ENCODE measurements at places on chromosomes 5 and 9.
A peak's percentile ranks its signal among the peaks of the same experiment; 100 is the strongest.

- DNase-seq, result no peak
These were observed 11.3 kb upstream of the GGTA1 start for GRCh38 chr9:121510766-121511550.

DNA sequence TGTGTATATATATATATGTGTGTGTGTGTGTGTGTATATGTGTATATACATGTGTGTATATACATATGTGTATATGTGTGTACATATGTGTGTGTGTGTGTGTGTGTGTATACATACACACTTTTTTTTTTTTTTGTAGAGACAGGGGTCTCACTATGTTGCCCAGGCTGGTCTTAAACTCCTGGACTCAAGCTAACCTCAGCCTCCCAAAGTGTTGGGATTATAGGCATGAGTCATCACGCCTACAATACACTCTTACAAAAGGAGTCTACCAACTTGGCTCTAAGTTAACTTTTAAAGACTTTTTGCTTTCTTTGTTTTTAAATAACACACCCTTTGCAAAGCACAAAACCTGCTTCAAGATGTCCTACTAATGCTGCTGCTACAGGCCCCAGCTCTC is 2.1 kb downstream of the C9orf78 start:
- DNase-seq, result no peak

DNA sequence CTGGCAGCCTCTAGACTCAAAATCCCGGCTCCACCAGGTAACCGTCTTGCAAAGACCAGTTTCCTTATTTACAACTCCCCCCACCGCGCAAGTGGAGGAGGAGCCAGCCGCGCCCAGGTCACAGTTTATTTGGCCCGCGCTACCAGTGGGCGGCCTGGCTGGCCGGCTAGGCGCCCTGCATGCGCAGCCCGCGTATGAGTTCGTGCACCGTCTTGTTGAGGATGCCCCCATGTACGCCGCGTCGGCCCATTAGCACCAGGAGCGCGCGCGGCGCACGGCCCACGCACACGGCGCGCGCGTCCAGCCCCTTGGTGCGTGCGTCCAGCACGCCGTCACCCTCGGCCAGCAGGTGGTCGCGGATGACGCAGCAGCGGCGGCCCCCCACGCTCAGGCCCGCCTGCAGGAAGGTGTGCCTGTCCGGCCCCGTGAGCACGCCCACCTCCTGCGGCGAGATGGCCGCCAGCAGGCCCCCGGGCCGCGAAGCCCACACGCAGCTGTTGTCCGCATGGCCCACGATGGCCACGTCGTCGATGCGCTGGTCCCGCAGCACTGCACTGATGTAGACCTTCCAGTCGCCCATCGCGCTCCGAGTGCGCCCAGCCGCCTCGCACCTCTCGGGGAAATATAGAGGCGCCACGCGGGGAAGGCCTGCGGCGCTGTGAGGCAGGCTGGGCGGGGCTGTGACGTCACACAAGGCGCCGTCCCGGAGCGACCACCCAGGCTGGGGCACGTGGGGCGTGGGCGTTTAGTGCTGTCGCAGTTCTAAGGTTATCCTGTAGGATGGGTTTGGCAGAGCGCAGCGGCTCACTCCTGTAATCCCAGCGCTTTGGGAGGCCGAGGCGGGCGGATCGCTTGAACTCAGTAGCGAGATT is at the start of gene PFN3:
Gene PFN3 (minus strand): TSS at position 665 of the 872 bp plus-strand sequence. CDS start 85 bp downstream, at position 580.
- no peak for DNase-seq

DNA sequence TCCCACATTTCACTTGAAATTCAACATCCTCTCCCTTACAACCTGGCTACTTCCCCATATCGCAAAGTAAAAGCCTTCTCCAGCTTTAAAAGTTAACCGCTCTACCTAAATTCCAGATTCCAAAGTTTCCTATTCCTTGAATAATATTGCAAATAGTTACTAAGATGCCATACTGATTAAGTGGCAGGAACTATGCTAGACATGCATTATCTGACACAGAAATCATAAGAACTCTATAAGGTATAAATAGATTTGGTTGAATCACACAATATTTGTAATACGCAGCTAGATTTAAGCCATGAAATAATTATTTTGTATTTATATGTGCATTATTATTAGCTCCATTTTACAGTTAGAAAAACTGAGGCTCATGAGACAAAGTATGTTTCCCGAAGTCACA is 92.8 kb downstream of the NFIB start:
- no peak for DNase-seq

GRCh38 chr9:126490214-126490631 is 123.5 kb upstream of the LMX1B start:
- no peak for DNase-seq

GRCh38 chr5:176985516-176985915 is 21.1 kb downstream of the UIMC1 start:
- DNase-seq, result no peak

- DNase-seq, result no peak
These were observed 87.0 kb downstream of the IQGAP2 start for GRCh38 chr5:76489877-76490688.

GRCh38 chr5:89028595-89029285 is 145.8 kb upstream of the MEF2C start:
- DNase-seq, result no peak

GRCh38 chr9:33184963-33185362 is 17.8 kb upstream of the B4GALT1 start:
- no peak for DNase-seq

DNA sequence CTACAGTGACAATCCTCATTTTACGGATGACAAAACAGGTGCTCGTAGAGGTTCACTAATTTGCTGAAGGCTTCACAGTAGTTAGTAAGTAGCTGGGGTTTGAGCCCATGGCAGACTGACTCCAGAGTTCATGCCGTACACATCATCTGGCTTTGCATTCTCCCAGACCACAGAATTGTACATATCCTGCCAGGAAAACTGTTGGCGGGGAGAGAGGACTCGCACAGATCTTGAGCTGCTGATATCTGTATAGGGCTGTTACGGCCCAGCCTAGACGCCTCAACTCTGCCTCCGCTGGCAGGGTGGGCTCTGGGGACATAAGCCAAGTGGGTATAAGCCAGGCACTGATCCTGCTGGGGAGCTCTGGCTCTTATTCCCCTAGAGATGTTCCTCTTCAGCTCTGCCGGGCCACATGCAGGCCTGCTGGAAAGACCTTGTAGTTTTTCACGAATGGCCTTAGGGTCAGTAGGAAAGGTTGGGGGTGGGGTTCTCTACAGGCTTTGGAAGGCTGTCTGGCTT is 16.3 kb downstream of the LARP1 start:
- DNase-seq, result no peak

DNA sequence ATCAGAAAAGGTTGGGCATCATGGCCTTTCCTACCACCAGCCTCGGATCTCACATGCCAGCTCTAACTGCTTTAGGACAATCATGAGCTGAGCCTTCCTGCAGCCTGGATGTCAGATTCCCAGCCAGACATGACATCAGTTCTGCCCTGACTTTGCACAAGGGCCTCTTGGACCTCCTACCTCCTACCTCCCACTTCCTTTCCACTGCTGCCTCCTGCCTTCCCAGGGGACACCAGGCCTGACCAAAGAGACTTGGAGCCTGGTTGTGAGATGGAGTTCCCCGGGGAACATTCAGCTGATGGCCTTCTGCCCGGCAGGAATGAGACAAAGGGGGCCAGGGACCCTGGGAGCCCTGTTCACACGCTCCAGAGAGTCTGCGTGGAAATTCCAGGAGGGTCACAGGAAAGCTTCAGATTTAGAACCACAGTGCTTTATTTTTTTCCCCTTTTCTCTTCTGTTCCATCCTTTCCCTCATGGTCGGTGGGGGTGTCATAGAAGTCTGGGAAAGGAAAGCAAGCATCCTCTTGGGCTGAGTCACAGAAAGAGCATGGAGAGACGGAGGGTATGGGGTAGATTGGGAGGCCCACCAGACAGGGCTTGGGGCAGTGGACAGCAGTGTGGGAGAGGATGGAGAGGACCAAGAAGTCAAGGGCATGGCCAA is 35.4 kb upstream of the IL17B start:
- no peak for DNase-seq

GRCh38 chr9:108257382-108257781 is 598.4 kb downstream of the ACTL7B start:
- DNase-seq, result no peak

GRCh38 chr9:14170392-14170931 is 143.5 kb downstream of the NFIB start:
- no peak for DNase-seq

GRCh38 chr9:38435521-38435920 is 11.3 kb upstream of the IGFBPL1 start:
- DNase-seq, result no peak

GRCh38 chr9:120043448-120043847 is 536.5 kb downstream of the CDK5RAP2 start:
- no peak for DNase-seq

GRCh38 chr5:147509041-147509709 is 693 bp downstream of the DPYSL3 start:
- DNase-seq, result no peak

DNA sequence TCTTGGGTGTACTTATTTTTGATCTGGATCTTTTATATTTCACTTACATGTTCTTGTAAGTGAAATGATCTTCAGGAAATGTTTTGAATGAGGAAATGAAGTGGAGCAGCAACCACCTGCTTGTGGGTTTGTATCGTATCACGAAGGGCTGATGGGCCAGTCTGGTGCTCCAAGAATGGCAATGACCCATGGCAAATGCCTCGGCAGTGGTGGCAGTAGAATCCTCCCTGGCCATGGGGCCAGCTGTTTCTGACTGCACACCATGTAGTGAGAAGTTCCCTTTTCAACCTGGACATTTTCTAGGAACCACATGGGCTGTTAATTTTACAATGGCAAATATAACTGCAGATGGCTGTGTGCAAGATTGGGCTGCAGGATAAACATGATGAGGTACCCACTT is 29.9 kb downstream of the MAT2B start:
- DNase-seq, result no peak

GRCh38 chr9:123834218-123834888 is 95.6 kb downstream of the DENND1A start:
- no peak for DNase-seq

DNA sequence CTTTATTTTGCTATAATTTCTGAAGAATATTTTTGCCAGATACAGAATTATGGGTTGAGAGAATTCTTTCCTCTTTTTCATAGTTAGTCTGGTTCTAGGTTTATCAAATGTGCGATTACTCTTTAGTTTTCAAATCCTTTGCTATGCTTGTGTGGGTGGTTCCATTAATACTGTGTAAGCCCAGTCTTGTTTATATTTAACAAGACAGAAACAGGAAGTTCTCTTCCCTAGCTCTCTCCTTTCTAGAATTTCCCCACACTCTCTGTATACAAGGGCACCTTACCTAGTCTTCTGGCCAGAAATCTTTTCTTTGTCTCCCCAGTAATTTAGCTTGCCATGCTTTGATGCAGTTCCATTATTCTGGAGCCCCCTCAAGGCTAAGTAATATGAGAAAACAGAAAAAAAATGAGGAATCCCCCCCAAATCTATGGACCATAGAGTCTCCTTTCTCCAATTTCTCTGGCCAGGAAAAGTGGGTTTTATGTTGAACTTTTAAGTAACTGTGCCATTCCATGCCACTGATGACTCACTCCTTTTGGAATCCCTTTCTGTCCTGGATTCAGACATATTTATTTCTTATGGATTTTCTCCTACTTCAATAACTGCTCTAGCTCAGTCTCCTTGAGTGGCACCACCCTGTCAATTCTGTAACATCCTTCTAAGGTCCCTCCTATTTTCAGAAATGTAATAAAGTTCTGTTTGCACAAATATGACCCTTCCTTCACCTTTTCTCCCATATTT is 1714.1 kb downstream of the EFNA5 start:
- no peak for DNase-seq

- DNase-seq, result no peak
These were observed 64.7 kb downstream of the UBE2R2 start for GRCh38 chr9:33881635-33882034.

- no peak for DNase-seq
These were observed 34.8 kb upstream of the SHC3 start for GRCh38 chr9:89213396-89213880.

GRCh38 chr5:151562019-151562707 is 29.0 kb downstream of the FAT2 start:
- DNase-seq, result no peak

- no peak for DNase-seq
These were observed 149.6 kb downstream of the SNX18 start for GRCh38 chr5:54667136-54667535.

GRCh38 chr5:126926187-126926586 is 104.2 kb downstream of the MARCHF3 start:
- DNase-seq, result no peak

- DNase-seq, result no peak
These were observed 65.5 kb downstream of the UNC13B start for GRCh38 chr9:35227284-35227683.

DNA sequence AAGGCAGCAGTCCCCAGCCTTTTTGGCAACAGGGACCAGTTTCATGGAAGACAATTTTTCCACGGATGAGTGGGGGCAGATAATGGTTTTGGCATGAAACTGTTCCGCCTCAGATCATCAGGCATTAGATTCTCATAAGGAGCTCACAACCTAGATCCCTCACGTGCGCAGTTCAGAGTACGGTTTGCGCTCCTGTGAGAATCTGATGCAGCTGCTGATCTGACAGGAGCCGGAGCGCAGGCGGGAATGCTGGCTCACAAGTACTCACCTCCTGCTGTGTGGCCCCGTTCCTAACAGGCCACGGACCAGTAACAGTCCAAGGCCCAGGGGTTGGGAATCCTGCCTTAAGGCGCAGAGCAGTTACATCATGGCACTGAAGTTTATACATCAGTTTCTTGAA is 3.3 kb upstream of the BRD3 start:
- DNase-seq, result no peak

GRCh38 chr9:81292056-81292805 is 397.1 kb downstream of the TLE1 start:
- DNase-seq, result no peak

- DNase-seq, result peak; percentile 14
These were observed 58.2 kb downstream of the RICTOR start for GRCh38 chr5:39015743-39016586.

- DNase-seq, result no peak
These were observed 143.0 kb downstream of the SMARCA2 start for GRCh38 chr9:2158111-2158610.

GRCh38 chr5:131323378-131323777 is 59.5 kb downstream of the CDC42SE2 start:
- DNase-seq, result no peak

DNA sequence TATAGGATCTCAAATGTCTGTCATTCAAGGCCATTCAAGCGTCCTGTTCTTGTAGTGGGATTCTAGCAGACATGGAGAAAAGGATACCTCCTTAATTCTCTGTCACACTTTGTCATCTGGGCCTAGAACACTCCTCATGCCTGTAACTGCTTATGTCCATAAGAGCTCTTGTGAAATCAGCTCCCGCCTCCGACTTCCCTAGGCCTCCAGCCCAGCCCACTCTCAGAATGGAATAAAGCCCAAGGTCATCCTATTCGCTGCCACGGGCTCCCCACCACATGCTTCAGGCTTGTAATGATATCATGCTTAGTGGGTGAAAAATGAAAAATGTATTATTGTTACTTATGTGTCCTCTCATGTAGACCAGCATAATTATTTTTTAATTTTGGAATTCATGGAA is 632.5 kb downstream of the ISL1 start:
- peak; percentile 27 for DNase-seq

DNA sequence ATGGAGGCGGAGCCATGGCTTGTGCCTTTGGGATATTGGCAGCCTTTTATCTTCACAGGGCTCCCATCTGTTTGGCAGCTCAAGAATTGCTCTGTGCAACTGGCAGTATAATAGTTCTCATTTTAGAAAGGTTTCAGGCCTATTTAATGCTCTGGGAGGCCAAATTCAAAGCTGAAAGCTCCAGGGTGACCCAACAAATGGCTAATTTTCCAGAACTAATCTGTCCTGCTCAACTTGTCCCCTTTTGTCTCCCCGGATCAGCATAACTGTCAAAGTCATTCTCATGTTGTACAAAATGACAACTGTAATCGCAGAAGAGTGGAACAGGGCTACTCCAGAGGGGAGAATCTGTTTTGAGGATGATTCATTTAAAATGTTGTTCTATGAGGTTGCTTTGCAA is 52.6 kb upstream of the CXCL14 start:
- DNase-seq, result no peak
